ENCODE measurements at places on chromosomes 7 and 10.
A peak's percentile ranks its signal among the peaks of the same experiment; 100 is the strongest.

GRCh38 chr7:99253369-99253768 lies 19.3 kb upstream of the MYH16 start:
- no peak for DNase-seq

- DNase-seq = no peak
Measured at GRCh38 chr7:113804475-113805095, 114.2 kb downstream of the PPP1R3A start.

DNA sequence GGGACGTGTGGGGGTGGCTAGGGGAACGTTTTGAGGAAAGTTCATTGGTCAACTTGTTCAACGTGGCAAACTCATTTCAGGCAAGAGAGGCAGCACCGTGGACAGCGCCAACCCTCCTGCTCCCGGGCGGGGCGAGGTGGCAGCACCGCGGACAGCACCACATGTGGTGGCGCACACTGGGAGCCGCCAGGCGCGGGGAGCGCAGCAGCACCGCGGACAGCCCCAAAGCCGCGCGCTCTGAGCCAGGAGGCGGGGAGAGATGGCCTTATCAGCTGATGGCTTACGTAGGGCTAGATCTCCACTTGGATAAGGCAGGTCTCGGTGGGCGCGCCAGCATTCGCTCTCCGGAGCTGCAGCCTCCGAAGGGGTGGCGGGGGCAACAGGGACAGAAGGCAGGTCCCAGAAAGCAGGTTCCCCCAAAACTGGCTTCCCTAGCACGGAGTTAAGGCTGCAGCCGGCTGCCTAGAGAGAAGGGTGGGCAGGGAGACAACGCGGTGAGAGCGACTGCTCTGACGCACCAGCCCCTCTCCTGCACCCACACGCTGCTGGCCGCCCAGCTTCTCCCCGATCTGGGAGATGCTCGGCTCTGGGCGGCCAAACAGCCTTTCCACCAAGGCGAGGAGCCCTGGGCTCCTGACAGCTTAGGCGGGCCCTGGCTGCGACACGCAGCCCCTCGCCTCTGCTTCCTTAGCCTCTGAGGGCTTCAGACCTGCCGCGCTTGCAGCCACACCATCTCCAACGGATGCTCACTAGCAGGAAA lies at the start of gene HTR5A:
TSS of gene HTR5A (plus strand) at position 333 of the 760 bp plus-strand sequence. CDS start 576 bp downstream, outside the sequence.
- DNase-seq = peak; percentile 68

DNA sequence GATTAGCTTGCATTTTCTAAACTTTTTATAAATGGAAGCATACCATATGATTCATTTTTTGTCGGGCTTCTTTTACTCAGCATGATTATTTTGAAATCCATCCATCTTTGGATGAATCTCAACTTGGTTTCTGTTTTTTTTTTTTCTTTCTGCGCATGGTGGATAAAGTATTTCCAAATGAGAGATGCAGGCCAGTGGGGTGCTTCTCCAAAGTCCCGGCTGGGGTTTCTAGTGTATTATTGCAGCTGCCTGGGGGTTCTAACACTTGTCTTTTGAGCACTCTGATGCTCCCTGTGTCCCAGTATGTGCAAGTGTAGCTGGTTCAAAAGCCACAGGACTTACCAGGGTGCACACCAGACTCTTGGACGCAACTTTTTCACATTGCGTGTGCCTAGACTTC lies 70.9 kb upstream of the LOXL4 start:
- no peak for DNase-seq

DNA sequence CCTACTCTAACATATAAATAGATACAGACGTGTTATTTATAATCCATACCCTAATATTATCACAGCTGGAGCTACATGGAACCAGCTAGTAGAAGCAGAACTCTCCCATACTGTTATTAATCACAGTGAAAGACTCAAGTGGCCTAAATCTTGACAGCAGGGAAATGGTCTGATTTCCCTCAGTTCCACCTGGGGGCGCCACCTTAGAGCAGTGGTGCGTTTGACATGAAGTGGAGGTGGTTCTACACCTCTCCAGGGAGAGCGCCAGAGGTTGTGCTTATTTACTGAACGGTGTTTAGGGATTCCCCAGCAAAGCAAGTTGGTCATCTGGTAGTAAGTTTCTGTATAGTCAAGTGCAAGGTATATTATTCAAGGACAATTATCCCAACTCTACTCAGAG lies 17.6 kb downstream of the DNTT start:
- DNase-seq = no peak

DNA sequence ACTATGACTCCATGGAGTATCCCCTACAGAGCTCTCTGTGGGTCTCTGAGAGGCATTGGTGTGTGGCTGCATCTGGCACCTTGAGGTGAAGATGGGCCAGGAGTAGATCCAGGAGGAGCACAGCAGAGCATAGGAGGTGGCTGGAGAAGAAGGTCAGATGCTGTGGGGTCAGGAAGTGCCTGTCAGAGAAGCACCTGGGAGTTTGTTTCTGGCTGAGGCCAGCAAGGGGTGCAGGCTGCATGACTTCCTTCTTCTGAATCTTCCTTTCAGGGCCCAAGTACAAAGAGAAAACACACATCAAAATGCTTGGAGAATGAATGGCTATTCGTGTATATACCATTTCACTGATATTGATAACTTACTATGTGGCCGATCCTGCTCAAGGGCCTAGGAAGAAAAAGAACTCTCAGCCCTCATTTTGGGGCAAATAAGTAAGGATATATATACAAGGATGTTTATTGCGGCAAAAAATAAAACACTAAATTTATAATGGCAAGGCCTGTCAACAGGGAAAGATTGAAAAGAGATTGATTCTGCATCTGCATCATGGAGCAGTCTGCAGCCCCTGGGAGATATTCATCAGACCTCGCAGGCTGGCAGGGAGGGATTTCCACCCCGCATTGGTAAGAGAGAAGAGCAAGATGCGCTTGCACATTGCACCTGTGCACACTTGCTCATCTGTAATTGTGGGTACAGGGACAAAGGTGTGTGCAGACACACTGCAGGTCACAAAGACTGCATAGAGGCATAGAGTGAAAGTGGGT lies 39.2 kb downstream of the PTPRE start:
- DNase-seq = peak; percentile 12

DNA sequence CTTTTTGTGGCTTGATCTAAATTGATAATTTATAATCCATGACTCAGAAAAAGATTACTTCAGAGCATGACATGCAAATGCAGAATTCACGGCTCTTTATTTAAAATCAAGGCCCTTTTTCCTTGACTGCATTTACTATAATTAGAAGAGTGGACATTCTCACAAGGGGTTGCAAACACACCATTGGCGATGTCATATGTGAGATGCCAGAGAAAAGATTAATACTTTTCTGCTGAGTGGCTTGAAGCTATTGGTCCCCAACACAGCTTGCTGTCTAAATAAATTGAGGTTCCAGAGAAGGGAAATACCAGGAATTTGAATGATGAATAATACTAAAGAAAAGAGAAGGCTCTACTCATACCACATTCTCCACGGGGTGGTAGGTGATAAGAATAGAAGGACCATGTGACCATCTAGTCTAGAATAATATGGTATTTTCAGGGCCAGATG lies 78.7 kb upstream of the ARID5B start:
- DNase-seq = no peak

GRCh38 chr10:92699518-92700381 lies 10.0 kb downstream of the HHEX start:
- DNase-seq = peak; percentile 64

- DNase-seq = no peak
Measured at GRCh38 chr7:134175334-134176036, 48.3 kb downstream of the LRGUK start.

- DNase-seq = no peak
Measured at GRCh38 chr7:112069879-112070321, 136.3 kb downstream of the DOCK4 start.

- no peak for DNase-seq
Measured at GRCh38 chr7:148241700-148242293, 348.8 kb upstream of the C7orf33 start.

GRCh38 chr7:86904949-86905834 lies 154.3 kb downstream of the ELAPOR2 start:
- DNase-seq = no peak

DNA sequence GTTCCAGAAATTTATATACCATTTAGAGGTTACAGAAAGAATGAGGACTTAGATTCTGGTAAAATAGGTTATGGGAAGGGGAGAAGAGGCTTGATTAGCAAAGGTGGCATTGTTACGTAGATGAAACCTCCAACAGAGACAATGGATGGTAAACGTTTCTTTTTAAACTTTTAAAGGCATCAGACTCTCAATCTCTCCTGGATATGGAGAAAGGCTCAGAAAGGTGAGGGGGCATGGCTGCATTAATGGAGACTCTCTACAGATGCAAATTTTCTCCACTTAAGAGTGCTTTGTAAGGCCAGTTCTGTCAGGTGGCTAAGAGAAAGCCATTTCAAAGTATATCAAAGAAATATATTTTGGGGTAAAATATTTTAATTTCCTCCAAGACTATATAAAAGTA lies 240.9 kb upstream of the PTER start:
- no peak for DNase-seq

GRCh38 chr7:157644946-157645345 lies 308.1 kb downstream of the DNAJB6 start:
- no peak for DNase-seq

DNA sequence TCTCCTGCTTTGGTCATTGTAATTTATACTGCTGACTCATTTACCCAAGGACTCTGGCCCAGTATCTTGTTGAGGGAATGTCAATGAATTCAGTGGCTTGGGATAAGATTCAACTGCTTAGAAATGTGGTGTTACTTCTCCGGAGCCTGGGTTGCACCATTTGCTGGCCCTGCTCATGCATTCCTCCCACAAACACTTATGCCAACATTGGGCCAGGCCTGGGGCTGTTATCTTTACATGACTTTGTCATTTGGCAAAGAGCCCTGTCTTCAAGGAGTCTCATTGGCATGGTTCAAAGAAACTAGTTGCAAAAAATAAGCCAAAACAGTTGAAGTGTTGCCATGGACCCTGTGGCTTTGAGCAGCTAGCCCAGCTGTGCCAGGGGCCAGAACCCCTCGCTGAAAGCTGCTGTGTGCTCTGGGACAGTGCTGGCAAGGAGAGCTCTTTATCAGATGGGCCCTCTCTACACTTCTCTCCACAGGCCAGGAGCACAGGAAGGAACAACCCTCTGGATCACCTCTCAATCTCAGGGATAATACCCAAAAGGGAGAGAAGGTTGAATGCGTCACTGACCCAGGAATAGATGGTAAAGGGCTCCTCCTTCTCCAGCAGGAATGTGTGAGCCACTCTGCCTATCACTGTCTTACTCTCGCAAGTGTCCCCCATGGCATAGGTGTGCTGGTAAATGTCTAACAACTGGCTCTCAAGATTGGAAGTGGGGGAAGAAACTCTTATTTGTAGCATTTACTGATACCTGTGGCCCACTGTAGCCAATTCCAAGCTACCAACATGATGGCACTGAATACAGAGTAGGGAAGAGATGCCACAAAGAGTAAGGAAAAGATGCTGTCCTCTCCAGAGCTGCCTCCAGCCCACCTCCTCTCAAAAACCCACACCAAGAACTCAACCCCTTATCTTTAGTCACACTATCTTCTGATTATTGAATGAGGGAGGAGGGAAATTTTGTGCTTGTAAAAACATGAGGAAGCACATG lies 23.5 kb upstream of the PDE1C start:
- DNase-seq = no peak

DNA sequence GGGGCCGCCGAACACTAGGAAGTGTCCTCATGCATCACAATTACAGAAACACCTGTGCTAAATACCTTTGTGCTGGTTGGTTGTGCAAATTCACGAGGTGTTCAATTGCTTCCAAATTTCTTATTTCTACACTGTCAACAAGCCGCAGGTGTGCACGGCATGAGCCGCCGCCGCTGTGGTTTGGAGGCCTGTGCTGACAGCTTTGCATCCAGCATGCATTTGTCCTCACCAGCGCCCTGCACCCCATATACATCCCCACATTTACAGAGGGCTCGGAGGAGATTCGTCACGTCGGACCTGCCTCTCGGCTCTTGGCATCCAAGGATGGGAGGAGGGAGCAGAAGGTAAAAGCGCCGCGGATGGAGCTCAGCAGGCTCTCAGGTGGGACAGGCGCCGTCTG lies 305.3 kb upstream of the MKI67 start:
- DNase-seq = no peak

GRCh38 chr10:104245066-104245632 lies 9.5 kb upstream of the GSTO1 start:
- DNase-seq = no peak

DNA sequence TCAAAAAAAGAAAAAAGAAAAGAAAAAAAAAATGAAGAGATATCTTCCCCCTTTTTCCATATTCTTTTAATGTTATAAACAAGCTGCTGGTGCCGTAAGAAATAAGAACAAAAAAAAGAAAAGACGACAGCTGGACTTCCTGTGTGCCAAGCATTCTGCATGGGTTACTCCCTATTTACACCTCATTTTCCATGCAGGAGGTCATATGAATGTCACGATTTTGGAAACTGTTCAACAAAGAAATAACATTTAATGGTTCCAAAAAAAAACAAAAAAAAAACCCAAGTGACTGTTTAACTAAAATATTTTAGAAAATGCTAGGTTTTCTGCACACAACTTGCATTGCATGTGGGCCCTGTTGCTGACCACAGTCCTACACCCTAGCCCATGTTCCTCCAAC lies 159.3 kb downstream of the TNS3 start:
- no peak for DNase-seq

- DNase-seq = no peak
Measured at GRCh38 chr7:154914308-154914995, 88.5 kb downstream of the PAXIP1 start.

DNA sequence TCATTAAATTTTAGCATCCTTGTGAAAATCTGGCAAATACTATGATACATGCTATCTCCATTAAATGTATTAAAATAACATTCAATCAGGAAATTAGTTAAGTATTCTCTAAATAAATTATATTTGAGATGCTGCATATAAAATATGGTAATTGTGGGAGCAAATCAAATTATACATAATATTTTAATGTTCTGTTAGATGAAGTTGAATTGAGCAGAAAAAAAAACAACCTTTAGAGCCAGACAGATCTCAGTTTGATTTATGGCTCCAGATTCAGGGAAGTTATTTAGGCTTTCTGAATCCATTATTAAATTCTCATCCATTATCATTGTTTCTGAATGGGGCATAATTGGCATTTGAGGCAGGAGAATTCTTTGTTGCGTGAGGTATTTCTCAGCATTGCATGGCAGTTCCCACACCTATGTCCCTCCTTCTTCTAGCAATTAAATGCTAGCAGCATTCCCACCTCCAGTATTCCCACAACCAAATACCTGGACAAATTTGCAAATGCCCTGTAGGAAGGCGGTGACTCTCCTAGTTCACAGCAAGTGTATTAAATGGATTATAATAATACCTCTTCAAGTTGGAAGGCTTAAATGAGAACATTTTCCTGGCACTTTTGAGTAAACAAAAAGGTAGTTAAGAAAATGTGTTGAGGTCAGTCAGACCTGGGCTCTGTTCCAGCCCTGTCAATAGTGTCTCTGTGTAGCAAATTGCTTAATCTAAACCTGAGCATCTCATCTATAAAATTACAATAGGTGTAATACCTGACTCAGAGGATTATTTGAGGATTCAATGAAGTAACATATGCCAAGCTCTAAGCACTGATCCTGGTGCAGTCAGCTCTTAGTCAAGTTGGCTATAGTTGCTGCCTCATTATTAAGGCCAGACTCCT lies 108.9 kb downstream of the RNLS start:
- no peak for DNase-seq

DNA sequence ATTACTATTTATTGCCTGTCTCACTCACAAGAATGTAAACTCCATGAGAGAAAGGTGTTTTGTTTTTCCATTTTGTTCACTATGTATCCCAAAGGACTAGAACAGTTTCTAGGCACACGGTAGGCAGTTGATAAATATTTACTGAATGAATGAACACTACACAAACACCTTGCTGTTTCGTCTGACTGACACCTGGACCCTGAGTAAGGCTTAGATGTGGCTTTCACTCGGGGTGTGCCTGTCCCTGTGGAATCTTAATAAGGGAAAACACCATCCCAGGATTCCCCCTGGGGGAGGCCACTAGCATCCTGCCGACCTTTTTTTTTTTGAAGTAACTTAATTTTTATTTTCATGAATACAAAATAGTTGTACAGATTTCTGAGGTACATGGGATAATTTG lies 66.6 kb upstream of the STEAP1B start:
- DNase-seq = no peak

Data from GDM1 (cell line).